ENCODE measurements at places on chromosomes 12 and 14.

DNA sequence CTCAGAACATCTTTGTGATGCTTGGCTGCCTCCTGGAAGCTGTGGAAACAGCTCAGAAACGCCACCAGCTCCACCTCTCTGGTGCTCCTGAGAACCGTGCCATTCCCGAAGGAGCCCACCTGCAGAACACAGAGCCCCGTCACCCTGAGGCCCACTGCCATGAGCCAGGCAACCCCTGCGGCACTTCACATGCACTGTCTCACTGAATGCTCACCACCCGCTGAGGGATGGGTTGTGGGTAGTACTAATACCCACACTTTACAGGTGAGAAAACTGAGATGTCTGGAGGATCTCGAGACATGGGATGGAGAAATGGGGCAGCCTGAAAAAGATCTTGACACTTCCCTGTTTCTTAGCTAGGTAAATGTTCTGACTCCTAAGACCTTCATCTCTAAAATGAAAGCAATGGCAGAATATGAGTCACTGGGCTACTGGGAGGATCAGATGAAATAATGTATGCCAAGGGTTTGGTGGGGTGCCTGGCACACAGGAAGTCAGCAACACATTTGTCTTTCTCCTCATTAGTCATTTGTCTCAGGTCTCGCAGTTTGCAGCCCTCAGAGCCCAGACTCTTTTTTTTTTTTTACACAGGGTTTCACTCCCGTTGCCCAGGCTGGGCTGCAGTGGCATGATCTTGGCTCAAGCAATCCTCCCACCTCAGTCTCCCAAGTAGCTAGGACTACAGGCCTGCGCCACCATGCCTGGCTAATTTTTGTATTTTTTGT, 5.3 kb downstream of the OASL start:
- DNase-seq = peak; percentile 23

DNA sequence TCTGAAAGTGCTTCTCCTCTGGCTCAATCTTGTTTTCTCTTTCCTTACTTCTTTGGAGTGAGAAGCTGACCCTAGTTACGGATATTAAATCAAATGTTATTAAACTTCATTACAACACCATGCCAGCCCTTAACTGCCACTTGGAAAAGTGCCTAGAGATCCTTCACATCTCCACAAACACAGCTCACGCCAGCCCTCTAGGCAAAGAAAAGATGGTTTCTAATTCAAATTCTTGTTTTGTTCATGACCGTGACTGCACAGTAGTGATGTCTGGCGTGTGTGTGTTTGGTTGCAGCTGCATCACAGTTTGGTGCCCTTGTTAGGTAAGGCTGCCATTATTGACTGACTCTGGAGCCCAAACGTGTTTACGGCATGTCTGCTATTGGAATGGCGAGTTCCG, 113.0 kb downstream of the BEGAIN start:
- DNase-seq = no peak

- no peak for DNase-seq
Observed at GRCh38 chr14:54444681-54445080, 3.5 kb upstream of the CNIH1 start.

DNA sequence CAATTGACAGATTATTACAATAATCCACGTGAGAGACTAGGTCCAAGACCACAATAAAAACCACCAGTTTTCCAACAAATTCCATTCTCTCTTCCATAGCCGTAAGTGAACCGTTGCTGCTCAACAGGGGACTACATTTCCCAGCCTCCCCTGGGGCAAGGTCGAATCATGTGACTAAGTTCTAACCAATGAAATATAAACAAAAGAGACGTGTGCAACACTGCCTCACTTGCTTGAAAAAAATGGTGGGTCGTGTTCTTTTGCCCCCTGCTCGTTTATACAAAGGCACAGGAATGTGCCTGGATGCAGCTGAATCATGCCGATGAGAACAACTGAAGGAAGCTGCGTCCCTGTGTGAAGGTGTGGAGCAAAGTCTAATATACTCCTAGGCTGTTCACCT, 51.1 kb downstream of the HSPB8 start:
- DNase-seq = no peak

DNA sequence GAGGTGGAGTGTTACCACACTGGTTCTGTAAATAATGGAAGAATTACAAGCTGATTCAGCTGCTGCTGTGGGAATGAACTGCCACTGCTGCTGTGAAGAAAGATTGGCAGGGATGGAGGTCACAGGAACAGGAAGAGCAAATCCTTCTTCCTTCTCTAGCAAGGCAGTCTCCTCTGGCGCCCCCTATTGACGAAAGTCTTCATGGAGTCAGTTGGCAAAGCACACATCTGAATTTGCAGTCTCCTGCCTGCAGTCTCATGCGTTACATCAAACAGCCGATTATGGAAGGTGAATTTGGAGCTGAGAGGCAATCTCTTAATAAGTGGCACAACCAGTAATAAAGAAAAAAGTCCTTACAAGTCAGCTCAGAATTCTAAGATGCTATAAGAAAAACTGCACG, 106.0 kb upstream of the TMTC1 start:
- no peak for DNase-seq

GRCh38 chr12:94534774-94535509, 75.3 kb upstream of the CEP83 start:
- DNase-seq = no peak

- DNase-seq = no peak
Observed at GRCh38 chr14:25371068-25371467, 321.1 kb upstream of the STXBP6 start.

GRCh38 chr14:68661226-68662225, 131.3 kb downstream of the ZFP36L1 start:
- no peak for DNase-seq

GRCh38 chr12:76080017-76080728, 4.3 kb downstream of the NAP1L1 start:
- DNase-seq = no peak

GRCh38 chr14:96297000-96297399, 41.0 kb downstream of the BDKRB1 start:
- DNase-seq = no peak

DNA sequence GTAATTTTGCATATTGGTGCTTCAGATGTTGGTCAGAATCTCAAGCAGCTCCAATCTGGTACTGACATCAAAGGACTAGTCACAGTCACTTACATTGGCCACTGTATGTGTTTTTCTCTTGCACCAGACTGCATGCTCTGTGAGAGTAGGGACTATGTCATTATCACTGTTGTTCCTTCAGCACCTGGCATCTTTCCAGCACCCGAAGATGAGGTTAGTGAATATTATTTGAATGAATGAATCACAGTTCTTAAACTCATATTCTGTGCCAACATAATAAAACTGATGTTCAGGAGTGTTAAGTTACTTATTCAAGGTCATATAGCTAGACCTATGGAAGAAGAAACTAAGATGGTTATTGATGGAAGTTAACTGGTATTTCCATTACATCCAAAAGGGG, 204.5 kb upstream of the TBX3 start:
- no peak for DNase-seq

GRCh38 chr12:1117970-1118563, 127.0 kb downstream of the ERC1 start:
- peak; percentile 38 for DNase-seq

GRCh38 chr12:25416516-25416915, 136.6 kb downstream of the LMNTD1 start:
- DNase-seq = no peak

GRCh38 chr12:51335931-51336330, 10.5 kb downstream of the CELA1 start:
- no peak for DNase-seq

DNA sequence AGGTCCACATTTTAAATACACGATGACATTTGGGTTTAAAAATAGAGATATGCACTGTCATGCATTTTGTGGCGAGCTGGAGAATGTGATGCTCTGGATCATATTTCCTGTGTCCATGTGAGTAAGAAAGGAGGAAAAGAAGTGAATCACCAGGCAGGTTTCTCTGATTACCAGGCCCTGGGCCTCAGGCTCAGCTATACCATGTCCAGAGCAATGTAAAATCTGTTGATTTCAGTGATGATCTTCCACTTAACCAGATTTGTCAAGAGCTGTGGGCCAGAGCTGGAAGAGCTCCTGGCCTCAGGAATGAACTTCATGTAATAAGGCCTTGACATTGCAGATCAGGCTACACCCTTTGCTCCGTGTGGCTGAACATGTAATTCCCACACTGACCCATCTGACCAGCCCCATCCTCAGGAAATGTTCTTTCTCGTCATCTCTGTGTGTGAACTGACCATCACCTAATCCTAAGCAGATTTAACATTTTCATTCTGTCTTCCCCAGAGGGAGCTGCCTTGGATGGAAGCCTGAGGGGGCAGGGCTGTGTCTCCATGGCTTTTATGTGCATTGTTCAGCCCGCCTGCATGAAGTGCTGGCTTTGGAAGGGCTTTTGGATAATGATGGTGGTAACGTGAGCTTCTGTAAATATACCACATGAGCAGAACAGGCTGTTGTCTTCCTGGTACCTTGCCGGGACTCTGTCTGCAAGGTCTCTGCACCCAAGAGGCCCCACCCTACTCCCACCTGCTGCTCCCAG, 54.5 kb downstream of the CRACR2A start:
- DNase-seq = no peak

DNA sequence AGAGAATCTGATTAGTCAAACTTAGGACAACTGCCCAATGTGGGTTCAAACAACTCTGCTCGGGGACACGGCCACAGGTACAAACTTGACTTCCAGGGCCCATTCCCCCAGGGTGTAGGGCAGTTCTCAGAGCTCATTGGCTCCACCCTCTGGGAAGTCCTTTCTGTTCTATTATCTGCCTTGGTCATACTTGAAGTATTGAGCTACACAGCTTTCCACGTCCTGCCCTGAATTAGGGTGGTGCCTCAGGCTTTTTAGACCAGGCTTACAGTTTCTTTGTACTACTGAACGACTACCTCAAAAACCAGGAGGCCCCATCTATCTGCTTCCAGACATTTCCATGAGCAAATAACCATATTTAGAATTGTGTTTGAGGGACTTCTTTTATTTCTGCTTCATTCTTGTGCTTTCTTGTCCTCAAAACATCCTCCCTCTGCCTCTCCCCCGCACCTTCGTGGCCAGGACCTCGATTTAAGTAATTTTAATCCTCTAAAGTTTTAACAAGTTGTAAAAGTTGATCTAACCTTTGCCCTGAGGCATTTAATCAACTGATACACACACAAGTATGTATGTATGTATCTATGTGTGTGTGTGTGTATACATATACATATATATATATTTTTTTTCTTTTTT, 281.7 kb upstream of the AMIGO2 start:
- no peak for DNase-seq

DNA sequence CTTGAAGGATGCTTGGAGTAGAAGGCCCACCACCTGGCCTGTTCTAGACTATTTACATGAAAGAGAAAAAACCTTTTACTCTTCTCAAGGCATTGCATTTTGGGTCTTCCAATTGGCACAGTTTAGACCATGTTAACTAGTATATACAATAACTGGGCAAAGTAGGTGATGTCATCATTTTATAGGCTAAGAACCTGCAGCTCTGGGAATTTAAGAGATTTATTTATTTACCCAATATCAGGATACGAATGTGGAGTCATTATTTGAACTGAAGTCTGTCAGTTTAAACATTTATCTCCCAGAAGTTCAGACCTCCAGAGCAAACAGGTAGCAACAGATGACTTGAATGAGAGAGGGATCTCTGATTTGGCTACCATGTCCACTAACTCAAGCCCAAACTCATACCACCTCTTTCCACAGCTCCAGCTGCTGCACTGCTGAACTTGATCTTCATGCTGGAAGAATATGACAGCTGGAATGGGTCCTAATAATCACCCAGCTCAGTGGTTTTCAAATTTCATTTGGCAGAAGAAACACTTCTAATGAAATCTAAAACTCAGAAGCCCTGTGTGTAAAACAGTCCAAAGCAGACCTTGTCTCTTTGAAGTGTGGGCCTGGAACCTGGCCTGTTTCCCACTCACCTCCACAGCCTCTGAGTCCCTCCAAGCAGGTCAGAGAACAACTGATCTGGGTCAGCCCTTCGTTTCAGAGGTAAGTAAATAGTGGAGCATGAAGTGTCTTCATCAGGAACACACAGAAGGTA, 179.2 kb downstream of the EMP1 start:
- no peak for DNase-seq

- DNase-seq = no peak
Observed at GRCh38 chr12:101010896-101011295, 199.1 kb downstream of the SLC5A8 start.

DNA sequence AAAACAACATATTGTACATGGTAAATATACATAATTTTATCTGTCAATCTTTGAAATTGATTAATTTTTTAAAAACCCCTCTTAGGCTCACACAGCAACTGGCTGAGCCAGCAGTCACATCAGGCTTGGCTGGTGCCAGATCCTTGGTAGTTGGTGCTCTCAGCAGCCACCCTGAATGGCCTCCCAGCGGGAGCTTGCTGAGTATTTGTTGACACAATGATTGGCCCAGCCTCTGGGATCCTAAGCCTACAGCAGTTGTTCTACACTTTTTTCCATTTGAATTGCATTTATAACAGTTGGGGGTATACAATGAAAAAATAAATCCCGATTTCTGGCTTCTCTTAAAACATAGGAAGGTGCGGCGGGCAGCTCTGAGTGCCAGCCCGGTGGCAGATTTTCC, 11.1 kb downstream of the PRKAB1 start:
- DNase-seq = no peak

DNA sequence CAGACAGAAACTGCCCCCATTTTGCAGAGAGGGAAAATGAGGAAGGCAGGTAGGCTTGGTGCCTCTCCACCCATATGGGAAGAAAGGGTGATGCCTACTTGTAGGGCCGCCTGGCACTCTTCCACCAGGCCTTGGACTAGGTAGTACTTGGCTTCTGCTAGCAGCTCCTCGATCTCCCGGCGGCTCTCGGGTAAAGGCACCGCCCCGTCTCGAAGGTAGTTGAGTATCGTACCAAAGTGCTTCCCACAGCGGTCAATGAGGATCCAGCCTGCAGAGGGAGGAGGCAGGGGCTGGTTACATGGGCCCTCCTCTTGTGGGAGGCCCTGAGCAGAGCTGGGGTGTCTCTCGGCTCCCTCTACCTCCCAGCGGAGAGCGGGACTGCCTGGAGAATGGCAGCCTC, 16.6 kb downstream of the KCTD10 start:
- DNase-seq = no peak

GRCh38 chr12:52277486-52278245, 3.2 kb downstream of the KRT86 start:
- DNase-seq = no peak

DNA sequence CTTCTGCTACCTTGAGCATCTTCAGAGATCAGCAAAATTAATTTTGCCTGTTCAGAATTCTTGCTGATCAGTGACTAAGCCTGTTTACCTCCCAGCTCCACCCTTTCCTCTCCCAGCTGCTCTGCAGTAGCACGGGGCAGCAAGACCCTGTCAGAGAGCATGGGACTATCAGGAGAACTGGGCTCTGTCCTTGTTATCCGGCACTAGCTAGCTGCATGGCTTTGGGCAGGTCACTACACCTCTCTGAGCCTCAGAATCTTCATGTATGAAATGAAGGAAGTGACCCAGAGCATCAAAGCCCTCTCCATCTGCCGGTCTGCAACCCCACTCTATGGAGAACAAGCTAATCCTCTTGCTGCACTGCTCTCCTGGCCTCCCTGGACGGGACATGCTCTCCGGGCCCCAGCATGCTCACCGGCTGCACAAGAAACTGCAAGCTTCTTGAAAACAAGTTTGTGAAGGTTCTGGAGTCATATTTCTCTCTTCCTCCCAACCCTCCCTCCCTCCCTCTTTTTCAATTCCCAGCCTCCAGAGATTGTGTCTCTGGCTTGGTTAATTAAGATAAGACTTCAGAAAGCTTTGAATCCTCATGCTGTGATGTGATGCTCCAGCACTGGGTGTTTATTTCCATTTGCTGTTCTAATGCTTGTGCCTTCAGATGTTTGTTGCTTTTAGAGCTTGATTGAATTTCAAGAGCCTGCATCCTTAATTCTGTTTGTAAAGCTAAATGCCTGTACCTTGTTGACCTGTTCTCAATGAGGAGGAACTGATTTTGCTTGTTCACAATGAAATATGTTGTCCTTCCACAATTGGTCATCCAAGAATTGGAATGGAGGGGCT, 101.1 kb downstream of the CRACR2A start:
- DNase-seq = no peak

Data from stimulated activated CD4-positive, alpha-beta T cell treated with anti-CD3 and anti-CD28 coated beads, Interleukin-1b, Interleukin-23, amount 100 ng/mL, for 1 hour (primary cell).